ENCODE measurements at places on chromosomes 4 and X. TPM values are rescaled to one million over a fixed set of nuclear protein-coding genes. Genes with fewer than 3 reads are reported as not detected.

Gene AKAP4
- not detected for total RNA-seq

Gene GPAT3
- total RNA-seq = 32.5 TPM

DNA sequence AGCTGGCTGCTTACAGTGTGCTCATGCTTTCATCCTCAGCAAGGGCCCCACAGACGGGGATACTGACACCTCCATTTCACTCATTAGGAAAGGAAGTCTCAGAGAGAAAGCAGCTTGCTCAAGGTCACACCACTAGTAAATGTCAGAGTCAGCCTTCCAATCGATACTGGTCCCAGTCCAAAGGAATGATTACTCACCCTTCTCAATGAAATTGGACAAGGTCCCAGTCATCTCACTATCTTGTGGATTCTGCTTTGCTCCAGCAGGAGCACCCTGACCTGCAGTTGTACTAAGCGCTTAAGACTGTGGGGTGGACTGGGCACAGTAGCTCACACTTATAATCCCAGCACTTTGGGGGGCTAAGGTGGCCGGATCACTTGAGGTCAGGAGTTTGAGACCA lies 132.2 kb upstream of the SLC34A2 start:
- no peak for DNase-seq

Gene APEX2
- 7.7 TPM for total RNA-seq

Gene SLC49A3
- total RNA-seq = 12.0 TPM

GRCh38 chrX:25020391-25020904 lies 4.7 kb upstream of the ARX start:
- no peak for DNase-seq

Gene NAA11
- total RNA-seq = not detected

All from right atrium auricular region (tissue), 2 donors.